ENCODE measurements at places on chromosomes 2 and 18.

GRCh38 chr2:42342061-42342794 lies 18.8 kb downstream of the COX7A2L start:
- DNase-seq: no peak

- DNase-seq: peak; percentile 96
Observed at GRCh38 chr2:127829845-127830246, 18.9 kb upstream of the WDR33 start.

- no peak for DNase-seq
Observed at GRCh38 chr18:50111398-50111797, 83.5 kb downstream of the MYO5B start.

DNA sequence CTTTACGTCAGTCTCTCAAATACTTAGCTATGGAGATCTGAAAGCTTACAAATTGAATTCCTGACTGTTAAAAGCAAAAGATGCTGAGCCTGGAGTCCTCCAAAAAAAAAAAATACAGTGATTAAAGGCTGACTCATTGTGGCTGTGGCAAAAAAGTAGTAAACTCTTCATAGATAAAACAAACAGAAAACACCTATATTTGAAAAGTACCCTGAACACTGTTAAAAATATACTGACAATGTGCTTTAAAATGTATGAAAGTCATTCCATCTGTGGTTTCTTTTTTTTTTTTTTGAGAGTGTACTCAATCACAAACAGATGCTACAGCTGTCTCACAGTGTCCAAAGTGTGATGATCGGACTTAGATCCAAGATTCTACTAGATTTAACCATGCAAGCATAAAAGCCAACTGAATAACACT lies 267.6 kb upstream of the CYP26B1 start:
- DNase-seq: no peak

GRCh38 chr2:66240286-66240685 lies 194.6 kb upstream of the MEIS1 start:
- no peak for DNase-seq

GRCh38 chr2:69628325-69629021 lies 15.1 kb downstream of the AAK1 start:
- DNase-seq: no peak

DNA sequence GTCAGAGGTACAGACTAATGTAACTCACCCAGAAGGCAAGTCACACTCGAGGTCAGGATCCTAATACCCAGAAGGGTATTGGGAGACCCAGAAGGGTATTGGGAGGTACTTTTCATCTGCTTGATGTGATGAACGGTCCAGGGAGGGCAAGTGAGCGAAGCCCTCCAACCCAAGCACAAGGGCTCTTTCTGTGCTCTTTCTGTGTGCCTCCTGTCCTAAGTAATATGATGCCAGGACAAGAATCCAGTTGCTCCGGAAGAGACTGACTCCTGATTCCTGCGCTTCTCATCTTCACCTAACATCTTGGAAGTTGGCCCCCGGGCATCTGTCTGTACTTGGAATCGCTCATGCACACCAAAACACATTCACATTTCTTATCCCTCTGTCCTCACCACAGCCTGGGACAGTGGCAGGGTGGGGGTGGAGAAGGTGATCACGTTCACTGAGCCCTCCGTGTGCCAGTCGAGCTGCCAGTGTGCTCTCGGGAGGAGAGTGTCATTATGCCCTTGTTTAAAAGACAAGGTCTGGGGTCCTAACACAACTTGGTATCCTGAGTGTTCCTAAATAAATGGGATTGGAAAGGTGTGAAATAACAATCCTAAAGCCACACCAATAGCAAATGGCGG lies 17.1 kb downstream of the GYPC start:
- DNase-seq: no peak

DNA sequence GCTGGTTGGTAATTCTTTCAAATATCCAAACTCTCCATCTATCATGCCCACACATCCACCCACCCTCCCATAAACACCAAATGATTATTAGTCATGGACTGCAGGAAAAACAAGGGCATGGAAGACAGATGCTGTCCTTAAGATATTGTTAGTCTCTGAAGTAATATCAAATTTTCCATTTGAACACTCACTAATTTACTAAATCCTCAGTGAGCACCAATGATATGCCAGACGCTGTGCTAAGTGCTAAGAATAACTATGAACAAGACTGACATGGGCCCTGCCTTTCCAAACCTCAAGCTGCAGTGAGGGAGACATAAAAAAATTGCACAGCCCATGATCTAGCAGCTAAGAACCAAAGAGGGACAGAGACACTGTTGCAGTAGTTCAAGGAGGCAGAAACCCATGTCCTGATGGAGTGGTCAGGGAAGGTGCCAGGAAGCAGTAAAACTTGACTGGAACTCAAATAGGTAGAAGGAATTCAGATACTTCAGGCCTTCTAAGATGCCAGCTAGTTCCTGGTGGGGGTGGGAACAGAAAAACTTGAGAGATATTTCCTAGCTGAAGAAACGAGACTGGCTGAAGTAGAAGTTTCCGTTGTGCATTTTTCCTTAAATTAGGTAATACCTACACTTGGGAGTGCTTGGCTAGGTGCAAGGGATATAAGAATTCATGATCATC lies 182.1 kb downstream of the OSR1 start:
- no peak for DNase-seq

GRCh38 chr2:212534336-212534735 lies 4.3 kb downstream of the ERBB4 start:
- no peak for DNase-seq

- no peak for DNase-seq
Observed at GRCh38 chr2:200812122-200813022, 662 bp downstream of the BZW1 start.

DNA sequence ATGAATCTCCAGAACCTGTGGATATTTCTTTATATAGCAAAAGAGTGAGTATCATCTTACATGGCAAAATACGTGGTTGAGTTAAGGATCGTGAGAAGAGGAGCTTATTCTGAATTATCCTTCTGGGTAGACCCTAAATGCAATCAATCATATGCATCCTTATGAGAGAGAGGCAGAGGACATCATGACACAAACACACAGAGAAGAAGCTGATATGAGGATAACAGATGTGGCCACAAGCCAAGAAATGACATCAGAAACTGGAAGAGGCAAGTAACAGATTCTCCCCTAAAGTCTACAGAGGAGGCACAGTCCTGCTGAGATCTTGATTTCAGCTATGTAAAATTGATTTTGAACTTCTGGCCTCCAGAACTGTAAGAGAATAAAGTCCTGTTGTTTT lies 730.2 kb upstream of the ZNF804A start:
- no peak for DNase-seq

- no peak for DNase-seq
Observed at GRCh38 chr18:79588636-79589481, 90.7 kb upstream of the CTDP1 start.

GRCh38 chr2:167759531-167759930 lies 487.9 kb downstream of the STK39 start:
- DNase-seq: no peak

DNA sequence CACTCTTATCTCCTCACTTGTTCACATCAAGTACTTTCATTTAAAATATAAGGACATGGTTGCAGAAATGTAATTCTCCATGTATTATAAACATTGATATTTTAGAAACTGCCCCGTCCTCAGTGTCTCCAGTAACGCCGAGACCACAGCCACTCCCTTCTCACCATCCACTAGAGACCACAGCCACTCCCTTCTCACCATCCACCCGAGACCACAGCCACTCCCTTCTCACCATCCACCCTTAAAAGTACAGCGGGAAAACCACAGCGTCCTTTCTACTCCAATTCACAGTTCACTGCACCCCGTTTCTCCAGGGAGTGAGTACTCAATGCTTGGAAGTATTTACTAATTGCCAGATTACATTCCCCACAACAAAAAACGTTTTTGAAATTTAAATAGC lies 1452.2 kb upstream of the ACVR2A start:
- DNase-seq: peak; percentile 14

- DNase-seq: no peak
Observed at GRCh38 chr2:212197776-212198175, 340.8 kb downstream of the ERBB4 start.

DNA sequence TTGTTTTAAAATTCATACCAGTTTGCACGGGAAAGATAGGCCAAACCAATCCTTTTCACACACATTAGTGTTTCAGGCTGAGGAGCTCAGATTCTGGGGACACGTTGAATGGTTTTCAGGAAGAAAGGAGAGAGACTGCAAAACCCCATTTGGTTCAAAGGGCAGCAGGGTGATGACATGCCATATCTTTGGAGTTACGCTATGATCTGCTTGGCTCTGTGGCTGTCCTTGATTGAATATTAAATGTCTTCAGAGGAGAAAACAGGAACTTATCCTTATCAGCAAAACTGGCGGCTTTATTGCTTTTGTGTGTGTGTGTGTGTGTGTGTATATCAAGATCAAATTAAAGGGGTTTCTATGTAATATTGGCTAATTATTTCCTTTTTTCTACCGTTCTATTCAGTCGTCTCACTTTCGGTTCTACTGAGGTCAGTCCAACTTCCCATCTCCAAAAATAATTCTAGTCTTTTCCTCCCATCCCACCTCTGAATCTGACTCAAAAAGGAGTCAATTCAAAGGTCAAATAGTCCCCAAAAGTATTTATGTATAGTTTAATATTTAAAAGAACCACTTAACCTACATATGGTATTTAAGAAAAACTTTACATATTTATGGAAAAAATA lies 292.9 kb upstream of the CCDC68 start:
- no peak for DNase-seq

DNA sequence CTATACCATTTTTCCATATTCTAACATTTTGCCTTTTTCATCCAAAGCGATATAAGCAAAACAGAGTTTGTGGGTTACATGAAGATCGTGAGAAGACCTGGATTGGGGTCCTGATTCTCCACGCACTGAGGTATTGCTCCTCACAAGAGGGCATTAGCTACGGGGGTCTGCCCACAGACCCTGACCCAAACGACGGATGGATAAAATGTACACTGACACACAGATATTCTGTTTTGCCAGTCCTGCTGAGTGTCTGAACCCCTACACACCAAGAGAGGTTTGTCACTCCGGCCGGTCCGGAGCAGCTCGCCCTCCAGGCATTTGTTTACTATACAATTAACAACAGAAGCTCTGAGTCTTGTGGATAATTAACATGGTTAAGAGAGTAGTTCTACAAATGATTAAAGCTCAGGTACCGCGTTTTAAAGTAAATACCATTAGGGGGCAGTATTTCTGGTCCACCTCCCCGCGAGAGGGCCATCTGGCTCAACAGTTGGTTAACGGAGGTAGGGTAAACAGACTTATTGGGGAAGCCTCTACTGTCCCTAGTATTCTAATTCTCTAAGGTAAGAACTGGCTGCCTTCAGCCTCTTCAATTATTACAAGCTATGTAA lies 28.4 kb downstream of the SCYGR8 start:
- DNase-seq: no peak

GRCh38 chr2:109629867-109630266 lies 15.7 kb downstream of the SOWAHC start:
- no peak for DNase-seq

DNA sequence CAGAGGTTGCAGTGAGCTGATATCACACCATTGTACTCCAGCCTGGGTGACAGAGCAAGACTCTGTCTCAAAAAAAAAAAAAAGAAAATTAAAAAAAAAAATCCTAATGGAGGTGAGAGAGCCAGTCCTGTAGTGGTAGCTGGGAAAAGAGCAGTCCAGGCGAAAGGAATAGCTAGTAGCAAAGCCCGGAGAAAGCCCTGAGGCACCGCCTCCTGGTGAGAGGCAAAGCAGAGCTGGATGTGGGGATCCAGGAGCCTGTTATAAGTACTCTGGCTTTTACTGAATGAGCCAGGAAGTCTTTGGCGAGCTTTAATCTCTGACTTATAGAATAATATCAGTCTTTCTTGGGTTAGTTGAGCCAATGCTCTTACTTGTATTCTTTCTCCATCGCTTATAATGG lies 6.6 kb upstream of the KLHL23 start:
- no peak for DNase-seq

DNA sequence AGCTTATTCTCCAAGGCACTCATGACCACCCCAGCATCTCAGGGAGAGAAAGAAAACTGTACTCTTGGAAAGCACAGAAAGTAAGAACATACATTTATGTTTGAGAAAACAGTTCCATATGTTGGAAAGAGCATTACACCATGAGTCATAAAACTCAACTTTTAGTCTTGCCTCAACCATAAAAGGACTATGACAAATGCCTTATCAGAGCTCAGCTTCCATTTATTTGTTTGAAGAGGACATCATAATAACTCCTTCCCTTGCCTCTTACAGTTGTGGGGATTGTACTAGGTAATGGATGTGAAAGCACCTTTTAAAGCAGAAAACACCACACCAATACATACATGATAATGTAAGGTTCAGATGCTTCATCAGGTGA lies 370.8 kb downstream of the LNPK start:
- no peak for DNase-seq

- DNase-seq: no peak
Observed at GRCh38 chr2:287911-288757, at the start of gene ALKAL2. ALKAL2 (minus strand) TSS chr2:288091; CDS start chr2:287835, 256 bp downstream.

GRCh38 chr2:187590175-187590574 lies 35.9 kb upstream of the TFPI start:
- DNase-seq: no peak

DNA sequence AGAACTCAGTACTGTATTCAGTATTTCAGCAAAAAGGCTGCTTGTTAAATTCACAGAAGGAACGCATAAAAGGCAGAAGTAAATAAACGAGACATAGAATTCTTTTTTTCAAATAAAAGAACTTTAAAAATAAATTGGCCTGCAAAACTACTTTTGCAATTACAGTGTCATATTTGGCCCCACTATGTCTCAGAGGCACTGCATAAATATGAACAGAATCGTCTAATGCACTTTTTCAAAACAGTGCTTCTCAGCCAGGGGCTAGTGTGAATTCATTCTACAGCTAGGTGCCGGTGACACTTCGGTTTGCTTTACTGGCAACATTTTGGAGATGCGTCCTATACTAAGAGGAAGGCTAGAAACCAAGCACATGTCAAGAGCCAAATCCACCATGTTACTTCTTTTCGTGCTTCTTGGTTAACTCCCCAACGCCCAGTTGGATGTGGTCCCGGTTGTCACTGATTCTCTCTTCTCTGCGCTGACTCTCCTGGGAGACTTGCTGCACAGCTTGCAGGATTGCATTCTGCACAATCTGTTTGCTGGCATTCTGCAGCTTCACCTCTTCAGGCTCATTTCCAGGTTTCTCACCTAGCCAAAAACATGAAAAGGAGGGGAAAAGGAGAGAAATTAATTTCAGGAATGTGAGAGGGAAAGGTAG lies 51.8 kb downstream of the AKAIN1 start:
- no peak for DNase-seq

- DNase-seq: no peak
Observed at GRCh38 chr2:236744281-236744705, 174.7 kb downstream of the ACKR3 start.

- no peak for DNase-seq
Observed at GRCh38 chr2:241138471-241138870, 10.8 kb downstream of the PASK start.

GRCh38 chr2:189933911-189934399 lies 128.6 kb downstream of the MSTN start:
- no peak for DNase-seq

All from DMS79 treated with DMSO at 0.1 percent for 48 hours (cell line).